ENCODE measurements at places on chromosomes 2 and 18. TPM values are rescaled to one million over a fixed set of nuclear protein-coding genes. Genes with fewer than 3 reads are reported as not detected.

CROCC2 gene
- total RNA-seq, result not detected

DNA sequence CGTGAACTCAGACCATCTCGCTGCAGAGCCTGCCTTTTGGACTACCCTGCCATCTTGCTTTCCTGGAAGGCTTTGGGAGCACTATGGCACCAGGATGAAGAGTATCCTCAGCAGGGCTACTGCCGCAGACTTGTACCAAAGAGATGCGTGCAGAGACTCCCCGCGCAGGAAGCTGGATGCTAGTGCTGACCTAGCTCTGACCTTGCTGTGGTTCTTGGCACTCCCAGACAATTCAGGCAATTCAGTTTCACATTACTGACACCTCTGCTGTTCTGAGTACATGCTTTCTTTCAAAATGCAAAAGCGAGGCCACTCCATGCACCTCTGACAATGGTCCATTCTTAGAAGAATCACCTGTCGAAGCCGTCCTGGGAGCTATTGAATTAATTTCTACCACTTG is 251.5 kb upstream of the MEX3C start:
- no peak for DNase-seq

DNA sequence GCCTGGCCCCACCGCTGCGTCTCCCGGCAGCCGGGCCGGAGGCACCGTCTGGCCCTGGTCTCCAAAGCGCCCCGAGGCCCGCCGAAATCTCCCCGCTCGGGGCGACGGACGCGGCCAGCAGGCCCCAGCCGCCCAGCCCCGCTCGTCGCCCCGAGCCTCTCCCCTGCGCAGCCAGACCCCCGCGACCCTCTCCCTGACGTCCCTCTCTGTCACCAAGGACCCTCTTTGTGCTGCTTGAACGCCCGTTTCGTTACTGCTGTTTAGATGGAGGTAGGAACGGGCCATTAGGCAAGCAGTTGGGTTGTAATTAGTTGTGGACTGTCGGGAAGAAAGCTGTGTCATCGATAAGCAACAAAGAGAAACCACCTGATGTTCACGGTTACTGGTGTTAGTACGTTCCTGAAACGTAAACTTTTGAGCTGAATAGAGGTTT is 686 bp downstream of the UBXN4 start:
- DNase-seq, result no peak

DNA sequence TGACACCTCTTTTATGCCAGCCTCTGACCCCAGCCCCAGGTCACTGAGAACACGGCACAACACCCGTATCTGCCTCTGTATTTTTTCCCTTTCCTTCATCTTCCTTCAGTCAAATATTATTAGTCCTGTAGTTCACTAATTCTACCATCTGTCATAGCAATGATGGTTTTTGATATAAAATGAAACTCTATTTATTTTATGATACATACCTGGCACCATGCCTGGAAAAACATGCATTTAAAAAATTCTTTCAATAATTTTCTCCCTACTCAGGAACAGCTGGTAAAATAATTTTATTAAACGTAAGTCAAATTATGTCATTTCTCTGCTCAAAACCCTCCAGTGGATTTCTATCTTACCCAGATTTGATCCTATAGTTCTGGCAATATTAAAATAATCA is 224.7 kb downstream of the CDH7 start:
- no peak for DNase-seq

OLA1 gene
- total RNA-seq, result 93.5 TPM

CPLX4 gene
- total RNA-seq, result not detected

DNA sequence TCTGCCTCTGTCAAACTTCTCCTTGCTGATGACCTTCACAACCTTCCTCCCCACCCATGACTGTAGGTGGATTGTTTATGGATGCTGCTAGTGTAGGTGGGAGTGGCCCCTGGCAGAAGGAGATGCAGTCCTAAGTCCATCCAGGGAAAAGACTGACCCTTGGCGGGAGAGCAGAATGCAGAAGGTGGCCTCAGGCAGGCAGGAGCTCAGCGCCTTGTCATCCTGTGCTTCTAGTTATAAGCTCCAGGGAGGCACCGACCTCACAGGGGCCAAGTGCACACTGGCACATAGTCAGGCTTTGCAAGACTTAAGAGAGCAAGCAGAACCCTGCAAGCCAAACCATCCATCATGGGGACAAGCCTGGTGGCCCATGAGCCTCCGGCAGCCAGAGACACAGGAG is 74.4 kb downstream of the CAPN13 start:
- no peak for DNase-seq

LRRTM1 gene
- not detected for total RNA-seq

DSC2 gene
- total RNA-seq, result 0.64 TPM

- DNase-seq, result no peak
These were observed 59.7 kb downstream of the WDSUB1 start for GRCh38 chr2:159226608-159227385.

DNA sequence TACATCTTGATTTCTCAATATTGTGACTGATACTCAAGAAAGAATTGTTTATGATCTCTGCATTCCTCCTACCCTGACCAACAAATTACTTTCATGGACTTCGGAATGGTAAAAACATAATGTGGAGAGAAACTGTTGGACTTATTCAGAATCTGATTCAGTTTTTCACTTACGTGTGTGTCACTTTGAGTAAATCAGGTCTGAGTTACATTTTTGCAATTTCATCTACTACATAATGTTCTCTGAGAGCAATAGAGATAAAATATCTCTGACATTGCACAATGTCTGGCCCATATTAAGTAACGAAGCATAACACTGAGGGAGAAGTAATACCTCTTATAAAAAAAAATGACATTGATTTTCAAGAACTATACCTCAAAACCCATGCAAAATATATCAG is 1337.9 kb upstream of the CHAC2 start:
- DNase-seq, result no peak

- DNase-seq, result no peak
These were observed 351.3 kb downstream of the NRXN1 start for GRCh38 chr2:50680646-50681045.

NCKAP5 gene
- 9.9 TPM for total RNA-seq

DNA sequence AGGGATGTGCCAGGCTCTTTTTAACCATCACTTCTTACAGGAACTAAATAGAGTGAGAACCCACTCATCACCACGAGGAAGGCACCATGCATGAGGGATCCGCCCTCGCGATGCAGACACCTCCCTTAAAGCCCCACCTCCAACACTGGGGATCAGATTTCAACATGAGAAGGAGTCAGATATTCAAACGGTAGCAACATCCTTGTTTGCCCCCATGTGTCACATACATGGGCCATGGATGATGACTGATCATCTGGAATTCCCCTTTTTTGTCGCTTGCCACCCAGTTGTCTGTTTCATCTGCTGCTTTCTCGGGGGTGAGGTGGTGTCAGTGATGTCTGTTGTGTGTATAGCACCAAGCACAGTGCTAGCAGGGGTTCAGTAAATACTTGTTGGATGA is 57.9 kb downstream of the NCK2 start:
- DNase-seq, result no peak

DNA sequence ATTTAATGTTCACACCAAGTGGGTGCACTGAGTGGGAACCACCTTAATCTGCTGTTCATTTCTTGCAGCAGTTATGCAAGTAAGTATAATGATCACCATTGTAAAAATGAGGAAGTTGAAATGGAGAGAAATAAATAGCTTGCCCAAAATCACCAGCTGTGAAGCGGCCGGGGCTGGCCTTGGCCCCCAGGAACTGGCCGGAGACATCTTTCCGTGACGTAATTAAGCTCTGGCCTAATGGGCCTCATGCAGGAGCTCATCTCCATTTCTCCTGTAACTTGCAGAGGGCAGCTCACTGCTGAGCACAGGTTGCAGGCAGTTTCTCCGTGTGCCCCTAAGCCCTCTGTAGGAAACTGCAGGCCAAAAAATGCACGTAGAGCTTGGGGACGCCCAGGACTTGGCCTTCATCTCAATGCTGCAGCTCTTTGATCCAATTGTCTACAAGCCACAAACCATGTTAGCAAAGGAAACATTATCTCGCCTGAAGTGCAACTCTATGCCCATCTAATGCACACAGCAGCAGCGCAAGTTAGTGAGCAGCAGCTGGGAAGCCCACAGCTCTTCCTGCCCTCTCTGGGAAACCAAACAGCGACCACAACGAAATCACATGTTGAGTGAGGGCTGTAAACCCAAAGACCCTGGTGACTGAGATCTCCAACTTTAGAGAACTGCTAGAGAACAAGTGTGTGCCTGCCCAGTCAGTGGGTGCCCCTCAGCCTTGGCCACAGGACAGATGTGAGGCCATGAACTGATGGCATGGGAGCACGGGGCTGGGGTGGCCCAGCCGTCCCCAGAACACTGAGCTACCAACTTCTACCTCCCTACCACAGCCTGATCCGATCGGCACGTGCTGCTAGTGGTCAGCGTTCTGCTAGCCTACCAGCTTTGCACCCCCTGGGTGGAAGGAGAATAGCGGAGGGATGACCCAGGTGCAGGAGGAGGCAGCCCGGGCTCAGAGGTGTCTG is 28.8 kb downstream of the APCDD1 start:
- no peak for DNase-seq

RAX gene
- total RNA-seq, result not detected

- no peak for DNase-seq
These were observed 69.3 kb downstream of the BCL11A start for GRCh38 chr2:60484133-60484645.

- DNase-seq, result no peak
These were observed 161.4 kb upstream of the GYPC start for GRCh38 chr2:126494593-126494992.

DNA sequence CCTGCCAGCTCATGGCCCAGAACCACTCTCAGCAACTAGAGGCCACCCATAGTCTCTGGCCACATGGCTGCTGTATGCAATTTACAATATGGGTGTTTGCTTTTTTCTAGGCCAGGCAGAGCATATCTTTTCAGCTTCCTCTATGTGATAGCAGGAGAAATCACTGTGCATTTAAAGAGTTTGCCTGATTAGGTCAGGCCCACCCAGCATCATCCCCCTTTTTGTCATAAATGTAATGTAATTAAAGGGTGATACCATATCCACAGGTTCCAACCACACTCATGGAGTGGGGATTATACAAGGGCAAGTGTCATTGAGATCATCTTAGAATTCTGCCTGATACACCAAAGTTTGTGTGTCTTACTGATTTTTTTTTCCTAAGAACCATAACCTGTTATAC is 71.7 kb upstream of the TTC21B start:
- no peak for DNase-seq

GAREM2 gene
- 3.4 TPM for total RNA-seq

DNA sequence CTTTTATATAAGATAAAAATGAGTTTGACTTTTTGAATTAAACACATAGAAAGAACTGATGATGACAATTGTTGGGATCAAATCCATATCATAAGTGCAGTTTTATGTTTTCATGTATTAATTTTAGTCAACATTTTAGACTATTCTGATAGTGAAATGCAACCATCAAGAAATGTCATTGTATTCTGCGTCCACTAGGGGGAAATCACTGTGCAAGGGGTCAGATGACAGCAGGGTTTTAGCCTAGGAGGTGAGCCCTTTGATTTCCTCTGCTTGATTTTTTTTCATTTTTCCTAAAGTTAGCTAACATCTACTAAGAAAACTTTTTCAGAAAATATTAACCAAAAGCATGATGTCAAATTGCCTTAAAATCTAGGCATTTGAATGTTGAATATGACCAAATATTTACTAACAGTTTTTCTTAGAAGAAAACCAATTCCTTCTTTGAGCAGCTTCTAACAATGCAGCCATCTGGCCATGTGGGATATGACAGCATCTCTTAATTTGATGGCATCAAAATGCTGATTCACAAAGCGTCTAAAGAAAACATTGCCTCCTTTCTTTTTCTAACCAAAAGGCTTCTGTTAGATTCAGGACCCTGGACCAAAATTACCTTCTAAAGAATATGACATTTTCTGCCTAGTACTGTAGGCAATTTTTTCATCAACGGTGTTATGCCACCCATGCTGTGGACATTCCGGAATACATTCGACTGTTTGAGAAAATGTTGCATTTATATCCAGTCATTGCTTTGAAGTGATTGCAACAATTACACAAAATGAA is 141.5 kb downstream of the SPHKAP start:
- no peak for DNase-seq

DNA sequence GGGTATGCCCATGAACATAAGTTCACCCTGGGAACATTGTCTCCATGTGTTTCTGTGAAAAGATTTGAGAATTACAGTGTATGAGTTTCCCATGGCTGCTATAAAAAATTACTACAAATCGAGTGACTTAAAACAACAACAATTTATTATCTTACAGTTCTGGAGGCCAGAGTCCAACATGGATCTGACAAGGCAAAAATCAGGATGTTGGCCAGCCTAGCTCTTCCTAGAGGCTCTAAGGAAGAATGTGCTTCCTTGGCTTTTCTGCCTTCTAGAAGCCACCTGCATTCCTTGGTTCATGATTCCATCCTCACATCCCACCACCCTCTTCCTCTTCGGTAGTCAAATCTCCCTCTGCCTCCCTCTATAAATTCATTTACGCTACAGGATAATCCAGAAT is 38.6 kb downstream of the FAM124B start:
- no peak for DNase-seq

DNA sequence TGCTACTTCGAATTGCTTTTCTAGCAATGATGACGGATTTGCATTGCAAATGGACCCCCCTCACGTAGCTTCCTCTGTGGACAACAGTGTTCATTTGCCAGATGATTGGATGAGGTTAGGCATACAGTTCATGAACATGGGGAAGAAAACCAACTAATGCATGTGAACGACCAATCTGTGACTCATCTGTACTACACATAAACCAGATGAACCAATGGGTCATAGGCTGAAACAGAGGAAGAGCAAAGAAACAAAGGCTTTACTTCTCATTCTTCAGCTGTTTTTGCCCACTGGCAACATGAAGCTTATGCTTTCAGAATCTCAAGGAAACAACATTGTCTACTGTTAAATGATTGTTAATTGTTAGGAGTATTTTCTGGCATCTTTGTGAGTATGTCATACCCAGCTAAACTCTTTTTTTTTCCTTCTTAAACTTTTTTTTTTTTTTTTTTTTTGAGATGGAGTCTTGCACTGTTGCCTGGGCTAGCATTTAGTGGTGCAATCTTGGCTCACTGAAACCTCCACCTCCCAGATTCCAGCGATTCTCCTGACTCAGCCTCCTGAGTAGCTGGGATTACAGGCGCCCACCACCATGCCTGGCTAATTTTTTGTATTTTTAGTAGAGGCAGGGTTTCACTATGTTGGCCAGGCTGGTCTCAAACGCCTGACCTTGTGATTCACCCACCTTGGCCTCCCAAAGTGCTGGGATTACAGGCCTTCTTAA is 35.5 kb downstream of the EFEMP1 start:
- peak; percentile 60 for DNase-seq

GRCh38 chr18:74081966-74082741 is 65.5 kb downstream of the FBXO15 start:
- DNase-seq, result no peak

DNAJC5G gene
- 0.47 TPM for total RNA-seq

DNA sequence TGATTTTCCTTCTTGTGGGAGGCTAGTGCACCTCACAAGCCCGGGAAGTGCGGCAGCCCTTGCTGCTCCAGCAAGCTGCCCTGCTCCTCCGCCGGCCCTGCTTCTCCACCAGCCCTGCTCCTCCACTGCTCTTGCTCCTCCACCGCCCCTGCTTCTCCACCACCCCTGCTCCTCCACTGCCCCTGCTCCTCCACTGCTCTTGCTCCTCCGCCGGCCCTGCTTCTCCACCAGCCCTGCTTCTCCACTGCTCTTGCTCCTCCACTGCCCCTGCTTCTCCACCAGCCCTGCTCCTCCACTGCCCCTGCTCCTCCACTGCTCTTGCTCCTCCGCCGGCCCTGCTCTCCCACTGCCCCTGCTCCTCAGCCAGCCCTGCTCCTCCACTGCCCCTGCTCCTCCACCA is 95.6 kb downstream of the NDUFA10 start:
- DNase-seq, result no peak

Data from glomerular endothelial cell (primary cell).